ENCODE measurements at places on chromosomes 7 and 10. TPM values are rescaled to one million over a fixed set of nuclear protein-coding genes. Genes with fewer than 3 reads are reported as not detected.

GRCh38 chr10:818010-818409 is 113.5 kb downstream of the LARP4B start:
- H3K36me3 ChIP-seq, result peaks cover 73% of the 10 kb centered on the region
- no peaks in the 10 kb centered on the region for H3K27me3 ChIP-seq
- H3K27ac ChIP-seq, result no peak overlapping the region
- no peak overlapping the region for H3K4me3 ChIP-seq
- H3K4me1 ChIP-seq, result peaks cover 21% of the 10 kb centered on the region
- DNase-seq, result no peak

DNA sequence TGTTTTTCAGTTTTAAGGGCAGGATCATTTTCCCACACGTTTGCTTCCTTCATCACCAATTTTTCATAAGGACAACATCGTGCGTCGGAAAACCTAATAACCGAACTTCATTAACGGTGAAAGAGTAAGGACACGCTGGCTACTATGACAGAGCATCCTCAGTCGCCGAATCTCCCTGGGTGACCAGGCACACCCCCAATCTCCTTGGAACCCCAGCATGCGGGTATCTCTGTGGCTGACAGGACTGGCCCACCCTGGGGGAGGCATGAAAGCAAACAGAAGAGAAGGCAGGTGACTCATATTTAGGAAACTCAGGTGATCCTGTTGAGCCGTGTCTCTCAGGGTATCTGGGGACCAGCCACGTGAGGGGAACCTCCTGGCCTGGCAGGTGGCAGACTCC is 134.2 kb downstream of the DIP2C start:
- H3K4me3 ChIP-seq, result no peak overlapping the region
- no peak overlapping the region for H3K27ac ChIP-seq
- H3K36me3 ChIP-seq, result no peaks in the 10 kb centered on the region

GRCh38 chr10:128711806-128712205 is 585.6 kb upstream of the MKI67 start:
- no peaks in the 10 kb centered on the region for H3K36me3 ChIP-seq
- H3K27ac ChIP-seq, result no peak overlapping the region
- peaks cover 30% of the 10 kb centered on the region for H3K27me3 ChIP-seq
- no peak for DNase-seq
- H3K4me3 ChIP-seq, result no peak overlapping the region

- H3K4me3 ChIP-seq, result no peak overlapping the region
- H3K27me3 ChIP-seq, result no peaks in the 10 kb centered on the region
- H3K4me1 ChIP-seq, result no peaks in the 10 kb centered on the region
- H3K27ac ChIP-seq, result no peak overlapping the region
- H3K36me3 ChIP-seq, result no peaks in the 10 kb centered on the region
- no peak for DNase-seq
Observed at GRCh38 chr10:101721806-101722205, 26.8 kb upstream of the FBXW4 start.

Gene ETV1
- total RNA-seq, result 11.8 TPM

DNA sequence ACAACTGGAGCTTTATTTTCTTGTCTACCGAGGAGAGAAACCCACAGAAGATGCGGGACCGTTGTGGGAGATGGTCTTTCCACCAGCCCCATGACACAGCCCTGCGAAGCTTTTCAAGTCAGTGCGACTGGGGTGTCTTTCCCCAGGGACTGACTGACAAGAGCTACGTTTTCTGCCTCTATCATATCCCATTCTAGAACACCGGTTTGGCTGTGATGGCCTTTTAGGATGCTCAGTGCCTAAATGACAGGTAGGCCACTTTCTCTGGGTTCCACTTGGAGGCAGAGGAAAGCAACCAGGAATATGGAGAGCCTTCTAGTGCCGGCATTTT is 16.9 kb downstream of the SLC13A4 start:
- no peaks in the 10 kb centered on the region for H3K4me1 ChIP-seq
- H3K27me3 ChIP-seq, result peaks cover 8% of the 10 kb centered on the region
- H3K4me3 ChIP-seq, result no peak overlapping the region
- H3K36me3 ChIP-seq, result no peaks in the 10 kb centered on the region

Gene VWDE
- not detected for total RNA-seq

Gene GTPBP4
- 34.5 TPM for total RNA-seq

DNA sequence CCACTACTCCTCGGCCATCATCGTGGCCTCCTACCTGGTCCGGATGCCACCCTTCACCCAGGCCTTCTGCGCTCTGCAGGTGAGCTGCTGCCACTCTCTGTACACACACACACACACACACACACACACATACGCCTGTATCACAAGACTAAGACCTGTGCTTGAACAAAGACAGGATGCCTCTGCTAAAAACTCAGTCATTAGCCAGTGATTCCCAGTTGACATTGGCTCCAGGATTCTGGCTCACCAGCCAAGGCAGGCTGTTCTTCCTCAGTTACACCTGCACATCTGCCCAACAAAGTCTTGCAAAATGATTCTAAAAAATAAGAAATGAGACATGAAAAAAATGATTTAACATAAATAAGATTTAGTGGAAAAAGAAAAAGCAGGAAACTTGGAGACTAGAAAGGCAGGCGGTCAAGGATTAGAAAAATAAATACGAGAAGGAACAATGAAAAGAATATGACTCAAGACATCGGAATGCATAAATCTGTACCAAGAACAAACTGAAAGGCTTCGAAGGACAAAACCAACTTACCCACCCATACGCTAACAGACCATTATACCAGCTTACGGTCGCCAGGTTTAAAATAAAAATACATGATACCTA is 7.4 kb upstream of the LRRC18 start:
- no peaks in the 10 kb centered on the region for H3K4me1 ChIP-seq
- no peak overlapping the region for H3K4me3 ChIP-seq
- DNase-seq, result no peak
- no peak overlapping the region for H3K27ac ChIP-seq
- H3K36me3 ChIP-seq, result no peaks in the 10 kb centered on the region

Gene STOX1
- total RNA-seq, result 13.6 TPM

Gene GAD2
- not detected for total RNA-seq

DNA sequence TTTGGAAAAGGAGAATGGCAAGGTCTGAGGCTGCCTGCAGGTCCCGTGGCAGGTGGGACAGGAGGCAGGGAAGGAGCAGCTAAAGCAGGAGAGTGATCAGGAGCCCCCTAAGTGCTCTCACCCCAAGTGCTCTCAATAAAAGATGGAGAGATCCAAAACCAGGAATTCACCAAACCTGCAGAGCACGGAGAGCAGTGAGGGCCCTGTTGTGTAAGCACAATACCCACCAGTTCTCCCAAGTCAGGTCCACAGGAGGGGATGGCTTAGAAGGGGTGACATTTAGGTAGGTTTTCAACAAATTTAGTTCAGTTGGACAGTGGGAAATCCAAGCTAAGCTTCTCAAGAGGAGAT is 40.8 kb downstream of the GNA12 start:
- H3K4me3 ChIP-seq, result no peak overlapping the region
- H3K27ac ChIP-seq, result peak overlapping the region; percentile 31
- DNase-seq, result no peak
- H3K36me3 ChIP-seq, result no peaks in the 10 kb centered on the region
- H3K4me1 ChIP-seq, result peaks cover 26% of the 10 kb centered on the region
- H3K27me3 ChIP-seq, result no peaks in the 10 kb centered on the region

GRCh38 chr10:66639371-66639770 is 286.5 kb upstream of the LRRTM3 start:
- H3K4me3 ChIP-seq, result no peak overlapping the region
- H3K36me3 ChIP-seq, result no peaks in the 10 kb centered on the region
- no peaks in the 10 kb centered on the region for H3K4me1 ChIP-seq

GRCh38 chr10:15253951-15254807 is 85.7 kb upstream of the NMT2 start:
- peaks cover 2% of the 10 kb centered on the region for H3K4me1 ChIP-seq
- H3K27me3 ChIP-seq, result no peaks in the 10 kb centered on the region

DNA sequence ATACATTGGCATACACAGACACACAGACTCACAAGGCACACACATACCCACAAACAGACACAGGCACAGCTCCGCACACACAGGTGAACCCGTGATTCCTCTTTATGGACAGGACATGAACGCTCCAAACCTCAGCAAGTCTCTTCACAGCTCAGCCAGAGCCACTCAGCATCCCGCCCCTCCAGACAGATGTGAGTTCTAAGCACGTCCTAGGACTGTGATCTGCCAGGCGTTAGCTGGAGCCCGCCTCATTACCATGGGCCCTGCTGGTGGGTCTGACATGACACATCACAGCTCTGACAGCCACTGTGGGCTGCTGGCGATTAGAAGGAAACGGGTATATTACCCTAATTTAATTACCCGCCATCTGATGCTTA is 176.7 kb upstream of the PPP2R2D start:
- peaks cover 15% of the 10 kb centered on the region for H3K4me1 ChIP-seq
- H3K36me3 ChIP-seq, result no peaks in the 10 kb centered on the region
- DNase-seq, result no peak
- no peaks in the 10 kb centered on the region for H3K27me3 ChIP-seq
- no peak overlapping the region for H3K27ac ChIP-seq

Gene PNLIP
- not detected for total RNA-seq

Gene PDAP1
- total RNA-seq, result 116 TPM

DNA sequence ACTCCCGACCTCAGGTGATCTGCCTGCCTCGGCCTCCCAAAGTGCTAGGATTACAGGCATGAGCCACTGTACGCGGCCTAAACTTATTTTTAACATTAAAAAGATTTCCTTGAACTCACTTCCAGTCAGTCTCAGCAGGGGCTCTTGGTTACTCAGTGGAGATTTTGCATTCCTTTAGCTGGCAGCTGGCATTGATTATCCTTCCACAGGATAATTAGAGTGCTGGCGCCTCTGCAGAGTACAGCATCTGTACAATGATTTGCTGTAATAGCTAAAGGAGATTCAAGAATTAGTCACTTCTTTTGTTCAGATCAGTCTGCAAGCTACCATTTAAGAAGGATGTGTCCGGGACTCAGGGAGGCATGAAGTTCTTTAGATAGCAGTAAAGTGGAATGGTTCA is 125.0 kb upstream of the NPY start:
- H3K27me3 ChIP-seq, result no peaks in the 10 kb centered on the region
- DNase-seq, result peak; percentile 12
- H3K36me3 ChIP-seq, result no peaks in the 10 kb centered on the region
- H3K4me1 ChIP-seq, result no peaks in the 10 kb centered on the region
- H3K27ac ChIP-seq, result no peak overlapping the region
- no peak overlapping the region for H3K4me3 ChIP-seq

GRCh38 chr7:13111230-13111629 is 423.8 kb downstream of the ARL4A start:
- no peak overlapping the region for H3K27ac ChIP-seq
- H3K36me3 ChIP-seq, result no peaks in the 10 kb centered on the region
- no peaks in the 10 kb centered on the region for H3K4me1 ChIP-seq
- no peaks in the 10 kb centered on the region for H3K27me3 ChIP-seq

Gene CALML3
- total RNA-seq, result not detected

DNA sequence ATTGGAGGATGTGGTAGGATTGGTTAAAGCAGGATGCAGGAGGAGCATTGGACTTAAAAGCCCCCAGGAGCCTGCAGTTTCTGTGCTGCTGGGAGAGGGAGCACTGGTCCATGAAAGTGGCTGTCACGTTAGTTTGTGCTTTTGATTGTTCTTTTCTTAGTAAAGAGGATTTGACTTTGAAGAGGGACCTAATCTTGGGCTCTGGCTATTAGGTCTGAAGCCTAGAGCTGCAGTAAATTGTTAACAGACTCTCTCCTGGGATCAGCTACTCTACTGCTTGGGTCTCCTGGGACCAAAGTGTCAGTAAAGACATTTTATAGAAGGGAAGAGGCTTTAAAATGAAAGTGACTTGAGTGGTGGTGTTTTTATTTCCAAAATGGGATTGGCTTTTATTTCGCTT is 3.7 kb downstream of the ZFYVE27 start:
- no peaks in the 10 kb centered on the region for H3K27me3 ChIP-seq
- H3K4me1 ChIP-seq, result peaks cover 32% of the 10 kb centered on the region
- H3K36me3 ChIP-seq, result peaks cover 51% of the 10 kb centered on the region
- DNase-seq, result no peak
- H3K27ac ChIP-seq, result no peak overlapping the region
- H3K4me3 ChIP-seq, result no peak overlapping the region

Gene LRRC27
- 19.1 TPM for total RNA-seq

Gene HACD1
- 71.0 TPM for total RNA-seq

Gene LRRTM3
- 0.42 TPM for total RNA-seq

- no peaks in the 10 kb centered on the region for H3K36me3 ChIP-seq
- no peaks in the 10 kb centered on the region for H3K4me1 ChIP-seq
- no peaks in the 10 kb centered on the region for H3K27me3 ChIP-seq
- no peak for DNase-seq
Observed at GRCh38 chr7:90587766-90588165, 8.4 kb upstream of the CDK14 start.

Gene GARIN1A
- 0.33 TPM for total RNA-seq

- peaks cover 24% of the 10 kb centered on the region for H3K4me1 ChIP-seq
- H3K27ac ChIP-seq, result no peak overlapping the region
- no peak overlapping the region for H3K4me3 ChIP-seq
- no peaks in the 10 kb centered on the region for H3K27me3 ChIP-seq
- no peaks in the 10 kb centered on the region for H3K36me3 ChIP-seq
Observed at GRCh38 chr10:75744261-75744660, 312.8 kb downstream of the LRMDA start.

Gene GPRIN2
- 1.3 TPM for total RNA-seq

DNA sequence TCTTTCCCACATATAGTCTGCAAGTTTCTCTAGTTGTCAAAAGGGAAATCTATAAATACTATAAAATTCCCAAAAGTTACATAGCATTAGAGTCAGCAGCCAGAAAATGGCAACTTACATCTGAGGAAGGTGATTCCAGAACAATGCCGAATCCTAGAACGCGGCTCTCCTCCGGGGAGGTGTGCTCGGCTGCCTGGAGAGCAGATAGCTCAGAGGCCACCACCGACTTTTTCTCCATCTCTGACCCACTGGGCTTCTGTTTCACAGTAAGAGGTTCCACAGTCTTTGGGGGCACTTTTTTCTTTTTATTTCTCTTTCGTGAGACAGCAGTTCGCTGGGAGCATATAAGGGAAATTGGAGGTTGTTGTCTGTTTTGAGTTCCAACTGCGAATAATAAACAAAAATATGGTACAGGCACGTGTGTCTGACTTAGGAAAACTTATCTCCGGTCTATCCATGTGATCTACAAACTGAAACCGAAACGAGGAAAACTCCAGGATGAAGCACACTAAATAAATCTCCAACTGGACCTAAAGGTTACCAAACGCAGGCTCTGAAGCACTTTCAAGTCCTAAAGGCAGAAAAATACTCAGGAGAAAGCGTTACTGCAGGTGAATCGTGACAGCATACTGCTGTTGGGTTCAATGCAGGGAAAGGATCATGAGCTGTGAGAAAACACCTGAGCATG is 36.2 kb downstream of the BEND7 start:
- H3K4me3 ChIP-seq, result no peak overlapping the region
- H3K27ac ChIP-seq, result no peak overlapping the region
- no peaks in the 10 kb centered on the region for H3K27me3 ChIP-seq
- H3K36me3 ChIP-seq, result peaks cover 33% of the 10 kb centered on the region
- H3K4me1 ChIP-seq, result no peaks in the 10 kb centered on the region

- DNase-seq, result no peak
- no peaks in the 10 kb centered on the region for H3K27me3 ChIP-seq
- H3K27ac ChIP-seq, result no peak overlapping the region
- H3K4me3 ChIP-seq, result no peak overlapping the region
- no peaks in the 10 kb centered on the region for H3K4me1 ChIP-seq
- no peaks in the 10 kb centered on the region for H3K36me3 ChIP-seq
Observed at GRCh38 chr7:39045231-39045630, 67.5 kb downstream of the POU6F2 start.
